Cardiac muscle cell (in vitro differentiated cells and primary cell): ENCODE measurements at places on chromosomes 13 and 19. TPM values are rescaled to one million over a fixed set of nuclear protein-coding genes. Genes with fewer than 3 reads are reported as not detected.
A peak's percentile ranks its signal among the peaks of the same experiment; 100 is the strongest.

PCP2 gene
- 0.51 and 2.7 TPM in 2 replicates for total RNA-seq

SHD gene
- 78.4 and 144 TPM in 2 replicates for total RNA-seq

FCER2 gene
- not detected in 2 replicates for total RNA-seq

DNA sequence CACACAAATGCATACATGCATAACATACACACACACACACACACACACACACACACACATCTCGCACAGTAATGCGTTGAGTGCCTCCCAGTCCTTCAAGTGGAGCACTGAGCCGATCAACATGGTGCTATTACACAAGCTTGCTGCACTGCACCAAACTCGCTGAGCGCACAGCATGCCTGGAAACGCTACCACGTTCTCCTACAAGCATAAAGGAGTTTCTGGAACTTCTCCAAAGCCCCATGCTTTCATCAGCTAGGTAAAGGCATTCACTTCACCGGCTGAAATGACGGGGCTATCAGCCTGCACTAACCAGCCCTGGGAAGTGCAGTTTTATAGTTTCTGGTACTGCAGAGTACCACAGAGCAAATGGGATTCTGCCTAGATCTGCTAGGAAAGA is 92.7 kb downstream of the FGF14 start:
- peaks cover 3% of the 10 kb centered on the region for H3K4me1 ChIP-seq
- no peak for DNase-seq
- H3K27me3 ChIP-seq, result no peaks in the 10 kb centered on the region
- no peak overlapping the region for H3K4me3 ChIP-seq
- no peak overlapping the region for H3K27ac ChIP-seq

- peaks cover 37% of the 10 kb centered on the region for H3K4me1 ChIP-seq
- H3K27me3 ChIP-seq, result no peaks in the 10 kb centered on the region
- peak overlapping the region; percentile 52 for H3K27ac ChIP-seq
- no peak overlapping the region for H3K4me3 ChIP-seq
- H3K36me3 ChIP-seq, result no peaks in the 10 kb centered on the region
- DNase-seq, result no peak
Measured at GRCh38 chr13:114115191-114115671, 17.2 kb downstream of the RASA3 start.

DNA sequence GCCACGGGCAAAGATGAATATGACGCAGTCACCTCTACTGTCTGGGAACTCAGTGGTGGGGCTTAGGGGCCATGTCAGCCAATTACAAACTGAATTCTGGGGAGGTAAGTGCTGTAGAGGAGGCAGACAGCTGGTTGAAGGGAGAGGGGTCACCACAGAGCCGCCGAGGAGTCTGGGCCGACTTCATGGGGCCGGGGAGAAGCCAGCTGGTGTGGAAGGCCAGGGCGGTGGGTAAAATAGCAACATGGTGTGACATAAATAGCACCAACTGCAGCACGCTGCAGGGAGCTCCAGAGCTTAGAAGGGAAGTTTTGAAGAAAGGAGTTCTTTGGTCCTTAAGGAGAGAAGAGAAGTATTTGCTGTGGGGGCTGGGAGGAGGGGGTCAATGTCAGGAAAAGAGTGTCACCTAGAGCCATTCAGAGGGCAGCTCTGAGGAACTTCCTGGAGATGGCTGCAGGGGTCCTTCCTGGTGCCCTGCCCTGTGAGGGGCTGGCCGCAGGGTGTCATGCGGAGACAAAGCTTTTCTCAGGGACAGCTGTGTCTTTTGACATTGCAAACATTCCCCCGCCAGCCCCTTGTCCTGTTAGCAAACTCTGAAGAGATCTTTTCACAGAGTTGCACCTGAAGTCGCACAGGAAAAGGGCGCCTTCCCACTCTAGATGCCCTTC is 6.4 kb downstream of the METTL21C start:
- no peaks in the 10 kb centered on the region for H3K27me3 ChIP-seq
- H3K36me3 ChIP-seq, result no peaks in the 10 kb centered on the region
- no peak for DNase-seq
- H3K27ac ChIP-seq, result no peak overlapping the region
- no peak overlapping the region for H3K4me3 ChIP-seq

GRCh38 chr19:38213911-38214625 is 10.0 kb downstream of the DPF1 start:
- peaks cover 21% of the 10 kb centered on the region for H3K4me1 ChIP-seq
- no peak overlapping the region for H3K27ac ChIP-seq
- no peak overlapping the region for H3K4me3 ChIP-seq
- no peak for DNase-seq
- no peaks in the 10 kb centered on the region for H3K36me3 ChIP-seq
- H3K27me3 ChIP-seq, result peaks cover 22% of the 10 kb centered on the region

GRCh38 chr13:42803563-42804204 is 22.3 kb downstream of the FAM216B start:
- H3K27me3 ChIP-seq, result no peaks in the 10 kb centered on the region
- no peak overlapping the region for H3K27ac ChIP-seq
- H3K4me3 ChIP-seq, result no peak overlapping the region

- H3K36me3 ChIP-seq, result no peaks in the 10 kb centered on the region
- no peaks in the 10 kb centered on the region for H3K4me1 ChIP-seq
- H3K4me3 ChIP-seq, result no peak overlapping the region
- no peaks in the 10 kb centered on the region for H3K27me3 ChIP-seq
- no peak overlapping the region for H3K27ac ChIP-seq
- no peak for DNase-seq
Measured at GRCh38 chr13:111339366-111340143, 19.1 kb downstream of the TEX29 start.

- H3K27me3 ChIP-seq, result no peaks in the 10 kb centered on the region
- H3K27ac ChIP-seq, result no peak overlapping the region
- DNase-seq, result no peak
- H3K36me3 ChIP-seq, result no peaks in the 10 kb centered on the region
- no peaks in the 10 kb centered on the region for H3K4me1 ChIP-seq
Measured at GRCh38 chr19:55197528-55197927, 11.8 kb downstream of the PTPRH start.

DNA sequence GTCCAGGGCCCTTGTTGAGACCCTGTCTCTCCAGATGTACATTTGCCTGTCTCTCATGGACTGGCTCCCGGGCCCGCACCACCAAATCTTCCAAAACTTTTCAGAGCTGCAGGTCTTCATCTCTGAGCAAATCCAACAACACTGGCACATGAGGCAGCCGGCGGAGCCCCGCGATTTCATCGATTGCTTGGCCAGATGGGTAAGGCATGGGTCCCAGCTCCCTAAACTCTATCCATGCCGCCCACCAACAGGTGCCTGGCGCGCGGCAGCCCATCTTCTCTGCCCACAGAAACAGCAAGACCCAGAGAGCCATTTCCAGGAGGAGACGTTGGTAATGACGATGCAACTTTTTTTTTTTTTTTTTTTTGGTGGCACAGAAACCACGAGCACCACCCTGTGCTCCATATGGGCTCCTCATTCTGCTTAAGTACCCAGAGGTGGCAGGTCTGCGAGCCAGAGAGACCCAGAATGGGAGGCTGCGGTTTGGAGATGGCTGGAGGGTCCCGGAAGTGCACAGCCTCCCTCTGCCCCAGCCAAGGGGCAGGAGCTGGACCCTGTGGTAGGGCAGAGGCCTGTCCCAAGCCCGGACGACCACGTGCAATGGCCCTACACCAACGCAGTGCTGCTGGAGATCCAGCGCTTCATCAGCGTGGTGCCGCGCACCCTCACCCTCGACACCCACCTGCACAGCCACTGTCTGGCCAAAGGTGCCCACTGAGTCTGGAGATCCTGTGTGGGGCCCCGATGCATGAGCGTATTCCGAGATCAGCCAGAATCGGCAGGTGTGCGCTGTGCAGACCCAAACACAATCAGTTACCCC is 22.6 kb downstream of the CYP2F1 start:
- DNase-seq, result no peak
- H3K4me1 ChIP-seq, result no peaks in the 10 kb centered on the region
- H3K27ac ChIP-seq, result no peak overlapping the region
- no peaks in the 10 kb centered on the region for H3K36me3 ChIP-seq
- no peak overlapping the region for H3K4me3 ChIP-seq
- H3K27me3 ChIP-seq, result no peaks in the 10 kb centered on the region

GRCh38 chr13:100636441-100636840 is 38.2 kb downstream of the TMTC4 start:
- H3K27me3 ChIP-seq, result no peaks in the 10 kb centered on the region
- no peak for DNase-seq

- peaks cover 16% of the 10 kb centered on the region for H3K27me3 ChIP-seq
- no peaks in the 10 kb centered on the region for H3K4me1 ChIP-seq
- DNase-seq, result no peak
- no peak overlapping the region for H3K27ac ChIP-seq
- no peak overlapping the region for H3K4me3 ChIP-seq
Measured at GRCh38 chr19:55434356-55434919, 8.7 kb downstream of the SHISA7 start.

DNA sequence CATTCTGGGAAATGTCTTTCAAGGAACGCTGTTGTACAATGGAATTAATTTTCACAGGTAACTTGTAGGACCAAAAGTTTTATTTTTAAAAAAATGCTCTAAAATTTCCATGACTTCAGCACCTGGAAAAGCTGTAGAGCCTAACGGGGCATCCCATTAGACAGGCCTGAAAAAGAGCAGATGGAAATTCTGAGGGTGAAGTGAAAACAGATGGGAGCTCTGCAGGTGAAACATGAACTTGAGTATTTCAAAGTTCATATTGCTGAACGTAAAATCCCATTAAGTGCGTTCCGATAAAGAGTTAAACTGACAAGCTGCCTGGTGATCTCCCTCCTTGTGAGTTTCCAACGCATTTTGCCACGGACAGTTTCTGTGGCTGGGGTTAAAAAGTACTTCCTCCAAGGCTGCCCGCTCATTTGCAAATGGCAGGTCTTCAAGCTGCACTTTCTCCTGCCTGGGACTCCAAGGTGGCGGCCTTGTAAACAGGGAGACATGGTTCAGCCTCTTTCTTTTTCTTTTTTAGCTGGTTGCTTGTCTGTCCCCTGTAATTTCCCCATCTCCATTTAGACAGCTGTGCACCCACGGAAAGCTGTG is 450.4 kb downstream of the FGF9 start:
- H3K4me1 ChIP-seq, result no peaks in the 10 kb centered on the region
- no peaks in the 10 kb centered on the region for H3K27me3 ChIP-seq
- no peaks in the 10 kb centered on the region for H3K36me3 ChIP-seq
